Hematopoietic multipotent progenitor cell treated with erythropoietin and hydrocortisone succinate and interleukin-3 and kit ligand, for 6 days (in vitro differentiated cells): ENCODE measurements at places on chromosomes 13 and 19.
A peak's percentile ranks its signal among the peaks of the same experiment; 100 is the strongest.

GRCh38 chr19:6532244-6532999 is 1.6 kb downstream of the TNFSF9 start:
- DNase-seq, result peak; percentile 63

- DNase-seq, result no peak
Observed at GRCh38 chr19:34189917-34190425, 17.7 kb downstream of the LSM14A start.

DNA sequence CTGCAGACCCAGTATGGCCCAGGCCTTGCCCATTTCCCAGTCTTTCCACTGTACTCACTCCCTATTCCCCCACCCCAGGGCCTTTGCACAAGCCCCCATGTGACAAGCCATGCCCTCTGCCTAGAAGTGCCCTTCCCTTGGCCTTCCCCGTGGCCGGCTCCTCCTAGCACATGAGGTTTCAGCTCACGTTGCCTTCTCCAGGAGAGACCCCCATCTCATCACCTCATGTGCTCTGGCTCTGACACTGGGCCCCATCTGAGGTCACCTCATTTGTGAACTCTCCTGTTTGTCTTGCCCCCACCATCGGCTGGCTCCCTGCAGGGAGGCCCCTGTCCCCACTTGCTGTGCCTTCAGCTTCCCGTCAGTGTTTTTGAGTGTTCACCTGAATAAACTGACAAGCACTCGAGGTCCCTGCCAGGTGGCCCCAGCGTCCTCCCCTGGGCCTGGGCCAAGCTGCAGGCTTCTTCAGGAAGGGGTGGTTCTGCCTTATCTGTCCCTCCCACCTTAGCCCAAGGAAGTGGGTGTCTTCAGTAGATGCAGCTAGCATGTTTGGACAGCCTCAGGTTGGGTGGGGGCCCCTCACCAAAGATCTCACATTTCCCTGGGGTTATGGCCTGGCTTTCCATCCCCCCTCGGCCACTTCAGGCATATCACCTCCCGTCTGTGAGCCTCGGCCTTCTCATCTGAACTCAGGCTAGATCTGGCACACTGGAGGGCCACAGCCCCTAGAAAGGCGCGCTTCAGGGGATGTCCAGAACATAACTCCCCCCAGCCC is 3.8 kb upstream of the SLC25A42 start:
- DNase-seq, result peak; percentile 95

- peak; percentile 97 for DNase-seq
Observed at GRCh38 chr19:2949939-2950285, 5.1 kb upstream of the ZNF77 start.

GRCh38 chr13:100545684-100546061 is 42.9 kb downstream of the GGACT start:
- no peak for DNase-seq

DNA sequence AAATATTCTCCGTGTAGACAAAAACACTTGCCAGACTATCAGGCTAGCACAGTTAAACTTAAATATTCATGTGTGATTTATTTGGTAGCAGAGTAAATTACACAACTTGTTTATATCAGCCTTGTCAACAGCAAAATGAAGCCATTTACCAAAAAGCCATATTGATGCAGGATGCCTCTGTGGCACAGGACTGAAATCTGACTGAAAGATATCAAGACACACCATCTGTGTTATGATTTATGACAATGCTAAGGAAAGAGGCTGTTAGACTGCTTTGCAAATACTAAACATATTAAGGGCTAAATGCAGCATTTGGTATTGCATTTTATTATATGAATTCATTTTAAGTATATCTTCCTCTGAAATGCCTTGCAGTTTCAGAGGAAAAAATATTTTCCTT is 44.8 kb upstream of the FNDC3A start:
- no peak for DNase-seq

GRCh38 chr13:97280478-97280877 is 58.3 kb downstream of the MBNL2 start:
- DNase-seq, result no peak

DNA sequence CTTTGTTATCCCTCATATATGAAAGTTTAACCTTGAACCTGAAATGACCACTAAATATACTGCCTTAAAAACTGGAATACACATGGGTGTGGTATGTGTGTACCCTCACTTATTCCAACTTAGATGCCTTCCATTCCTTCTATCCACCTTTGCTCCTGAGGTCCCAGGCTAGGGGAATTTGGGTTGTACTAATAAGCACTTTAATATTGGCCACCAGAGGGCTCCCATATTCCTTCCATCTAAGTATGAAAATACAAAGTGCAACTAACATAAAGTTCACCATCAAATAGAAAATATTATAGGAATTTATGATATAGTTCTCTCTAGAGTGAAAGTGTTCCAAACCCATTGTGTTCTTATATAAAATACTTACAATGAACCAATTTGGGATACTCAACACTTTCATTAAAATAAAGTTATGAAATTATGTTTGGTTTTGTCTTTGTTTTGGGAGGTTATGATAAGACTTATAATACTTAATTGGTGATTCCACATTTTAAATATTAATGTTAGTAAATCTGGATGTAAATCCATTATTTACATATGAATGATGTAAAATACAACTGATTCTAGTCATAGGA is 62.3 kb downstream of the ITGBL1 start:
- DNase-seq, result peak; percentile 86

- DNase-seq, result no peak
Observed at GRCh38 chr13:59016250-59016649, 1147.5 kb downstream of the DIAPH3 start.

DNA sequence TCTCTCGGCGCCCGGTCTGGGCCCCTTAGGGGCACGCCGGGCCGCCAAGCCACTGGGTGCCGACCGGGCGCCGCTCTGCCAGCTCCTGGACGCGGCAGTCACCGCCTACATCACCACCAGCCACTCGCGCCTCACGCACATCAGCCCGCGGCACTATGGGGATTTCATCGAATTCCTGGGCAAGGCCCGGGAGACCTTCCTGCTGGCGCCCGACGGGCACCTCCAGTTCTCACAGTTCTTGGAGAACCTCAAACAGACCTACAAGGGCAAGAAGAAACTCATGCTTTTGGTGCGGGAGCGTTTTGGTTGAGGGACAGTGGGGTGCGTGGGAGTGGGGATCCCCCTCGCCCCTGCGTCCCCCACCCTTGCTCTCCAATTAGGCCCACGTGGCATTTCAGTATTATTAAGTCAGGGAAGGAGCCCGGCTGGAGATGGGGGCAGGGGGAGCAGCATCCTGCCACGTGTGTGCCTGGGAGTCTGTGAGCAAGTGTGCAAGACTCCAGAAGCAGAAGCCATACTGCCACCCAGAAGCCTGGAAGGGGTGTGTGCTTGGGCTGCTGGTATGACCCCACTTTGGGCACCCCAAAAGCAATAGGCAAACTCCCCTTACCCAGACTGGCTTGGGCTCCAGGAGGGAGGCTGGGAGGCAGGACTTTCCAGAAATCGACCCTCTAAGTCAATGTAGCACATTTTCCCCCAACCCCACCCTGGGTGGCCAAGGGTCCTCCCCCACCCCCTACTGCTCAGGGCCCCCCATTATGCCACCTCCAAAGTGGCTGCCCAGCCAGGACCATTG is 35.7 kb downstream of the ZSWIM4 start:
- DNase-seq, result no peak

DNA sequence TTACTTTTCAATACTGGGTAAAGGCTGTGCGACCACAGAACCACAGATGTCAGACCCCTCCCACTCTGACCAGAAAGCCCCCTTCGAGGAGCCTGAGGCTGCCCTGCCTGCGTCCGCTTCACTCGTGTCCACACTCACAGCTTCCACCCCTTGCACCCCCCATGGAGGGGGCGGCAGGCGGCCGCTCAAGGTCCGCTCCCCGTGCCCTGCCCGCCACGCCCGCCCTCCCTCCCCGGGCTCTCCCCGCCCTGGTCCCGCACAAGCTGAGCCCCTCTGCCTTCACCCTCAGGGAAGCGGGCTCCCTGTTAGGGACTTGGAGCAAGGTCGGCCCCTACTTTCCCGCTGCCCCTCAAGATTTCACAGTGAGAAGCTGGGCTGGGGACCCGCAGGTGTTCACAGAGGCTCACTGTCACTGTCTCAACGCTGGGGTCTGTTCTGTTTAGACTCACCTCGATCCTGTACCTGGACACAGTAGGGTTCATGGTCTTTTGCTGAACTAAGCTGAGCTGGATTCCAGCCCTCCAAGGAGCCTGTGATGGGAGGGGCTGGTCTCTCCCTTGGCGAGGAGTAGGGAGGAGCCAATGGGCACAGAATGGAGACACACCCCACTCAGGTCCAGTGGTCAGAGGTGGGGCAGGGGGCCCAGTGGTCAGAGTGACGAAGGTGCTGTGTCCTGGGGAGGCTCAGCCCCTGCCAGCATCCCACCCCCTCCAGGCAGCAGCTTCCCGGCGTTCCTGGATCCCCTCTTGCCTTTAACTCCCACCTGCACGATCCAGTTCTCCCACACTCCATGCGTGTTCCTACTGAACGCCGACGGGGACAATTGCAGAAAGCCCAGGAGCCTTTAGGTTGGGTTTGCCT is 69.5 kb downstream of the SPACA7 start:
- DNase-seq, result no peak

- DNase-seq, result peak; percentile 82
Observed at GRCh38 chr19:18437491-18438330, at the start of gene ISYNA1. ISYNA1 (minus strand) TSS chr19:18438133; CDS start chr19:18437979, 154 bp downstream.

GRCh38 chr13:27106144-27106543 is 65.5 kb downstream of the USP12 start:
- no peak for DNase-seq

GRCh38 chr13:112144616-112145550 is 77.9 kb downstream of the SOX1 start:
- no peak for DNase-seq

- DNase-seq, result no peak
Observed at GRCh38 chr13:46480131-46480530, 72.8 kb upstream of the LRCH1 start.

DNA sequence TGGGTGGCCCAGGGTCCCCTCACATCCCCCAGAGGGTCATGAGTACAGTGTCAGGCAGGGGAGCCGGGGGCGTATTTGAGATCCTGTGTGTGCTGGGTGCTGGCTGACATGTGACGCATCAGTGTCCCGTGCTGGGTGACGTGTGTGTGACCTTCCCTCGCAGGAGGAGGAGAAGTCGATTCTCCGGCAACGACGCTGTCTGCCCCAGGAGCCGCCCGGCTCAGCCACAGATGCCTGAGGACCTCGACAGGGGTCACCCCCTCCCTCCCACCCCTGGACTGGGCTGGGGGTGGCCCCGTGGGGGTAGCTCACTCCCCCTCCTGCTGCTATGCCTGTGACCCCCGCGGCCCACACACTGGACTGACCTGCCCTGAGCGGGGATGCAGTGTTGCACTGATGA is 25.8 kb downstream of the PNPLA6 start:
- no peak for DNase-seq

DNA sequence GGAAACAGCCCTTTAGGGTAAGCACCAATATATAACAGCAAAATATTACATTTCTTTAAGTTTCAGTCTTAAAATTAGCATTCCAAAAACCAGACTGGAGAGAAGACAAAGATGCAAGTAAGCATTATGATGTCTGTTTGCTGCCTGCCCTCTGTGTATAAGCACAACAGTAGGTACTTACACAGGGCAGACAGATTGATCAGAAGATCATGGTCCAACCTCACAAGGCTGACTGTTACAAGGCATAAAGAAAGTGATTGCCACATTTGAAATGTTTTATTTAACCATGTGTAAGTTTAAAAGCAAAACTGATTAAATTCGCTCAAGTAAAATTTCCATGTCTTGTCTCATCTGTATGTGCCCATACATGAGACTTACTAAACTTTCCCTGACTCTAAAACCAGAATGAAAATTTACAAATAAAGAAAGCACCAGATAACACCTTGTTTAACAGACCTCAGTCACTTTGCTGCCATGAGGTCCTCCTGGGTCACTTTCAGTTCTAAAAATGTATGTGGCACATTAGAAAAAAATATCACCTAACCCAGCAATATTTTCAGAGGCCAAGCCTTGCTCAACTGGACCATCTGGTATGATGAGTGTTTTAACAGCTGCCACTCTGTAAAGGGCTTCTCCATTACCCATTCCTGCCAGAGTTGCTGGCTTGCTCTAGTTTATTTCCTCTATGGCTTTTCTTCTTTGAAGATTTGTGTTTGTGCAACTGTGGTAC is 297.0 kb downstream of the RBM26 start:
- no peak for DNase-seq

GRCh38 chr13:47457626-47458025 is 543.4 kb downstream of the SUCLA2 start:
- no peak for DNase-seq

GRCh38 chr13:41060724-41061074 is 610 bp upstream of the WBP4 start:
- DNase-seq, result peak; percentile 91

DNA sequence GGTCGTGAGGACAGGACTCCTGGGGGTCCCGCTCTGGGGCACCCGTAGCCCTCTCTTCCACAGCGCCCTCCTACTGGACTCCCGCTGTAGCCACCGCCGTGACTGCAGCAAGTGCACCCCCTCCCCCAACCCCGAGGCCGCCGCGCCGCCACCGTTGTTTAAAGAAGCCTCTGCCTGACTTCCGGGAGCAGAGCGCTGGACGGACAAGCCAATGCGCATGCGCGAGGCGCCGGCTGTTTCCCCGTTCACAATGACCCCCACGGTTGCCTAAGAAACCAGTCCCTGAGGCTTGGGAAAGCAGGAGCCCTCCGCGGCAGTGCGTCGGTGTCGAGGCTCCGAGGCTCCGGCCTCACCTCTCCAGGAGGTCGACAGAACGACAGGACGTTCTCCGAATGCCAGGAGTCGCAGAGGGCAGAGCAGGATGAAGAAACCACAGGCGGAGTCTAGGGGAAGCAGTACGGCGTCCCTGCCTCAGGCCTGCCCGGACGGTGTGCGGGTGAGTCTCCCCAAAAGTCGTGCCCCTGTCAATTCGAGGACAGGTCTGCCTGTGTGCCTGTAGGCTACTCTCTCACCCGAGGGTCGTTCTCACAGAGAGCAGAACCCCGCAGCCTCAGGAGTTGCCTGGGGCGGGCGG is 70.5 kb upstream of the ZNF420 start:
- peak; percentile 56 for DNase-seq

GRCh38 chr19:21022996-21023395 is 2.5 kb downstream of the ZNF430 start:
- peak; percentile 10 for DNase-seq

- DNase-seq, result no peak
Observed at GRCh38 chr19:27935669-27936068, 1277.3 kb downstream of the UQCRFS1 start.

- peak; percentile 69 for DNase-seq
Observed at GRCh38 chr13:30832845-30833332, 73.2 kb upstream of the MEDAG start.

DNA sequence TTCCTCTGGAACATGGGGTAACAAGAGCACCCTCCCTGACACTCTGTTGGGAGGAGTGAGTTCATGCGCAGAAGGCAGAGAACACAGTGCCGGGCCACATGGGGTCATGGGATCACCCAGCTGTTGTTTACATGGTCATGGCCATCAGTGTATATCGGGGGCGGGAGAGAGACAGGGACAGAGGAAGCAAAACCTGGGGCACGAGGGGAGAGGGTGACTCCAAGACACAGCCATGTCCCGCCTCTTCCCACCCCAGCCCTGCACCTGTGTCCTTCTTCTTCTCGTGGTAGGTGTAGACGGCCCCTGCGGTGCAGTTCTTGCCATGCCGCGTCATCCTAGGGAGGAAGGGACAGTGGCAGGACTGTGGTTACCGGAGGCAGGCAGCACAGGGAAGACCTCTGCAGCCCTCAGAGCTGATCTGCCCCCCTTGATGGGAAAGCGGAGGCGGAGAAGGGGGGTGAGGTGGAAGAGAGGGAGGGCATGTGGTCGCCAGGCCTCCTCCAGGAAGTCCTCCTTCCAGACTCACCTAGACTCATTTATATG is 19.9 kb downstream of the NOSIP start:
- DNase-seq, result no peak
